ENCODE measurements at places on chromosomes 6 and 20. TPM values are rescaled to one million over a fixed set of nuclear protein-coding genes. Genes with fewer than 3 reads are reported as not detected.

- no peak overlapping the region for H3K4me3 ChIP-seq
- H3K36me3 ChIP-seq, result no peaks in the 10 kb centered on the region
- no peak for DNase-seq
- no peaks in the 10 kb centered on the region for H3K27me3 ChIP-seq
Measured at GRCh38 chr6:130575971-130576370, 210.2 kb downstream of the TMEM200A start.

The AIG1 gene
- total RNA-seq, result 22.5 TPM

GRCh38 chr6:100116411-100117194, 122.6 kb upstream of the MCHR2 start:
- H3K27me3 ChIP-seq, result no peaks in the 10 kb centered on the region
- H3K4me3 ChIP-seq, result no peak overlapping the region
- H3K36me3 ChIP-seq, result no peaks in the 10 kb centered on the region
- DNase-seq, result peak; percentile 61
- no peaks in the 10 kb centered on the region for H3K4me1 ChIP-seq

DNA sequence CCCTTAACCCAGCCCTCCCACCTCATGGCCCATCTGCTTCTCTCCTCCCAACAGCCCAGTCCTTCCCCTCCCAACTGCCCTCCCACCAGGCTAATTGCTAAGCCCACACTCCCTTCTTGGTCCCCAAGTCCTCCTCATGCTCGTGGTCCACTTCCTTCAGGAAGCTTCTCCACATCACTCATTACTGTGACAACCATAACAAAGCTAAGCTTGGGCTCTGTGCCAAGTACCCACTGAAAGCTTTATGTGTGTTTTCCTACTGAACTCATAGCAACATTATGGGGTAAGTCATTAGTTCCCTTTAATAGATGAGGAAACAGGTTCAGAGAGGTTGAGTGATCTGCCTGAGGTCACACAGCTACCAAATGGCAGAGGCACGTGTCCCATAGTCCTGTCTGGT, 16.2 kb downstream of the FRS3 start:
- H3K36me3 ChIP-seq, result no peaks in the 10 kb centered on the region
- no peaks in the 10 kb centered on the region for H3K4me1 ChIP-seq
- H3K4me3 ChIP-seq, result no peak overlapping the region
- no peak for DNase-seq
- H3K27ac ChIP-seq, result no peak overlapping the region
